ENCODE measurements at places on chromosomes 7 and 10. TPM values are rescaled to one million over a fixed set of nuclear protein-coding genes. Genes with fewer than 3 reads are reported as not detected.

DNA sequence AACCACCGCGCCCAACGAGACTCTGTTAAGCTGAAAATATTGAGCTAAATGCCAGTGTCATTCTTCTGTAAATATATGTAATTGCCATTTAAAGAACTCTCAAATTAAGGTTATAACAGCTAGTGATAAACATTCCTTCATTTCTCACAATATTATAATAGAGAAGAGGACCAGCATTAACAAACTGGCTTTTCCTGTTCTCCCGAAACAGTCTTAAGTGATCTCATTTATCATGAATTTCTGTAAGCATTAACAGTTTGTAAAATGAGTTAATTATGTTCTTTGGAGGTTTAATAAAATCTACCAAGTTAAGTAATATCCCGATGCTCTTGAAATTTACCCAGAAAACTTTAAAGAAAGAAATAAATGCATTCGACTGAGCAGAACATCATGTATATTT is 352.8 kb downstream of the KCNMA1 start:
- no peak for DNase-seq

- peak; percentile 8 for DNase-seq
These were observed 50.9 kb upstream of the A1CF start for GRCh38 chr10:50936335-50936734.

DNA sequence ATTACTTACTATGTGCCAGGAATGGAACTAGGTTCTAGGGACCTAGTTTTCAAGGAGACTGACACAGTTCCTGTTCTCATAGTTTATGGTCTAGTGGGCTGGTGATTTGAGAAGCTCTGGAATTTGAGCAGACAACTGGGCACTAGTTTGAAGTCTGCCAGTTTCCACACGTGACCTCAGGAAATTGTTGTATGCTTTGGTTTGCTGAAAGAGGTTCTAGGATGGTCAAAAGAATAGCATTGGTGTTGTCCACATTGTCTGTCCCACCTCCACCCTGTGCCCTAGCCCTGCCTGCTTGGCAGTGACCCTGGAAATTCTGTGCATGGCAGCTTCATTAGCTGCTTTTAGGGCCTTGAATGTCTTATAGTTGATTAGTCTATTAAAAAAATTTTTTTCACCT is 28.7 kb downstream of the GBF1 start:
- DNase-seq: no peak

ZNF853 gene
- total RNA-seq: 15.3 TPM

GAD2 gene
- not detected for total RNA-seq
